ENCODE measurements at places on chromosomes 2 and 18. TPM values are rescaled to one million over a fixed set of nuclear protein-coding genes. Genes with fewer than 3 reads are reported as not detected.

The CYP27A1 gene
- 0.24 TPM for total RNA-seq

The CD8B2 gene
- 0.10 TPM for total RNA-seq

The CTAGE1 gene
- total RNA-seq: not detected

DNA sequence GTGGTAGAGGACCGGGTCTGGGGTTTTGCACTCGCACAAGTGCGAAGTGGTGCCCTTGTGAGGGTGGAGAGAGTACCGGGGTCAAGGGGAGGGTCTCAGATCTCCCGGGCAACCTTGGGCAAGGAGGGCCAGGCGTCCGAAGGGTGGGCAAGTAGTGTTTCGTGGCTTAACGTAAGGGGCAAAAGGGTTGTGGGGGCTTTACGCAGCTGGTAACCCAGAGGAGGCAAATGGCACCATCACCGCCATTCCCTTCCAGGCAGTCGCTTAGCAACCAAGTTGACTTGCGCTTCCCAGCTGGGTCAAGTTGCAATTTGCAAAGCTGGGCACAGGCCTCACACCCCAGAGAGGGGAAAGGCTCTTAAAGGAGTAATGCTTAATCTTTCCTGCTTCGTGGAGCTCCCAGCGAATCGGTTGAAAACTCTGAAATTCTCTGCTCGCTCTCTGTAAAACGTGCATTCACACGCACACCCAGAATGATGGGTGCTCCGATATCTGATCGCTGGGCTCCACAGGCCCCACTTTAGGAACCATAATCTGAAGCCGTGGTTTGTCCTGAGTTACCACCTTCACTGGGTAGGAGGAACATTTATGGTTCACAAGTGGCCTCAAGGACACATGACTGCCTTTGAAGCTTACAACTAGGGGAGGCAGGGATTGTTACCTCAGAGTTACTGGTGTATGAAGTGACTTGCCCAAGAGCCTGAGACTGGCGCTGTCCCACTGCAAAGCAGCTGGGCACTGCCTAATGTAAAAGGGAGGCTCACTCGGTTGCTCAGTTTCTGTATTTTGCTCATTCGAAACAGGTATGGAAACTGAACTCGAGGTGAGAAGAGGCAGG lies 127.9 kb downstream of the UXS1 start:
- no peak for DNase-seq

GRCh38 chr2:12623051-12623450 lies 93.7 kb upstream of the TRIB2 start:
- no peak for DNase-seq

GRCh38 chr2:199456383-199457146 lies 1.2 kb downstream of the SATB2 start:
- no peak for DNase-seq

- DNase-seq: peak; percentile 35
These were observed 15.5 kb upstream of the SIX2 start for GRCh38 chr2:45024600-45025291.

GRCh38 chr2:135149251-135149650 lies 97.2 kb downstream of the RAB3GAP1 start:
- no peak for DNase-seq

The DNAJC5G gene
- not detected for total RNA-seq

DNA sequence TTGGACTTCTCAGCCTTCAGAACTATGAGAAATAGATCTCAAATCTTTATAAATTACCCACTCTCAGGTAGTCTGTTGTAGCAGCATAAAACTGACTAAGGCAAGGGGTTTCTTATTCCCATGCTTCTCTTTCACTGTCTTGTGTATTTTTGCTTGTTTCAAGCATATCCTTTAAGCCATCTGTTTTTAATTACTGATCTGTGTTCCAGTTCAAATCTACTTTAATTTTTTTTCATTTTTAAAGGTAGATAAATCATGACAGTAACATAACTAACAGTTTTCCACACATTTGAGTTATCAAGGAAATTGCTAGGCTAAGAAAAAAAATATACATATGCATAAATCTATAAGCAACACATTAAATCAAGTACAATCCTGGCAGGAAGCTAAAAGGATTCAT lies 317.9 kb upstream of the TNP1 start:
- DNase-seq: no peak

The ARHGAP15 gene
- 80.6 TPM for total RNA-seq

- DNase-seq: no peak
These were observed 42.4 kb downstream of the FAM168B start for GRCh38 chr2:131050896-131051295.

DNA sequence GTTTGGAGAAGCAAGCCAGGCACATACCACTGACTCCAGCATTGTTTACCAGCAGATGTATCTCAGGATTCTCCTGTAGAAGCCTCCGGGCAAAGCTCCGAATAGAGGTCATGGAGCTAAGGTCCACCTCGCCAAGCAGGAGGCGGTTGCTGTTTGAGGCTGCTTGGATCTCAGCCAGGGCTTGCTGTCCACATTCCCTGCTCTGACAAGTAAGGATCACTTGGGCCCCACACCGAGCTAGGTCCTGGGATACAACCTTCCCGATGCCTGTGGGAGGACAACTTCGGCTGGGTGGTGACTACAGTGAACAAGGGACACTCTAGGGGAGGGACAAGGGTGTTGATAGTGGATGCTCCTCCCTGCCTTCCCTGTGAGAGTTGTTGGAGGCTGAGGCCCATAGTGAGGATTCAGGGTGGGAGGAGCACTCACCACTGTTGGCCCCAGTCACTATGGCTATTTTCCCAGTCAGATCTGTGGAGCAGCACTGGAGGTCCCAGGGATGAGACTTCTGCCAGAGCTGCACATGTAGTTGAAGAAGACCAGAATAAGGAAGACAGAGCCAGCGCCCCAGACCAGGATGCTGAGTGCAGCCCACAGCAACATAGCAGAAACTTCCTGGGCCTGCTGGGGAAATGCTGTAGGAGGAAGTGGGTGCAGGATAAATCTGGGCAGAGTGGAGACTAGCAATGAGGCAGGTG lies 8.3 kb downstream of the C2orf81 start:
- no peak for DNase-seq

DNA sequence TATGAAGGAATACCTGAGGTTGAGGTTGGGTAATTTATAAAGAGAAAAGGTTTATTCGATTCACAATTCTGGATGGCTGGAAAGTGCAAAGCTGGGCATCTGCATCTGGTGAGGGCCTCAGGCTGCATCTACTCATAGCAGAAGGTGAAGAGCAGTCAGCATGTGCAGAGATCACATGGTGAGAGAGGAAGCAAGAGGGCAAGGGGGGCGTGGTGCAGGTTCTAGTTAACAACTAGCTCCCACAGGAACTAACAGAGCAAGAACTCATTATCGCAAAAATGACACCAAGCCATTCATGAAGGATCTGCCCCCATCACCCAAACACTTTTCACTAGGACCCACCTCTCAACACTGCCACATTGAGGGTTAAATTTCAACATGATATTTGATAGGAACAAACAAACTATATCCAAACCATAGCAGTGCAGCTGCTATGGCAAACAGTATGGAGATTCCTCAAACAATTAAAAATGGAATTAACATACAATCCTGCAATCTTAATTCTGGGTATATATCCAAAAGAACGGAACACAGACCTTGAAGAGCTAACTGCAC lies 72.8 kb upstream of the LDLRAD4 start:
- DNase-seq: no peak

- DNase-seq: no peak
These were observed 56.5 kb downstream of the TTC39C start for GRCh38 chr18:24071029-24071428.

The RAX gene
- not detected for total RNA-seq

DNA sequence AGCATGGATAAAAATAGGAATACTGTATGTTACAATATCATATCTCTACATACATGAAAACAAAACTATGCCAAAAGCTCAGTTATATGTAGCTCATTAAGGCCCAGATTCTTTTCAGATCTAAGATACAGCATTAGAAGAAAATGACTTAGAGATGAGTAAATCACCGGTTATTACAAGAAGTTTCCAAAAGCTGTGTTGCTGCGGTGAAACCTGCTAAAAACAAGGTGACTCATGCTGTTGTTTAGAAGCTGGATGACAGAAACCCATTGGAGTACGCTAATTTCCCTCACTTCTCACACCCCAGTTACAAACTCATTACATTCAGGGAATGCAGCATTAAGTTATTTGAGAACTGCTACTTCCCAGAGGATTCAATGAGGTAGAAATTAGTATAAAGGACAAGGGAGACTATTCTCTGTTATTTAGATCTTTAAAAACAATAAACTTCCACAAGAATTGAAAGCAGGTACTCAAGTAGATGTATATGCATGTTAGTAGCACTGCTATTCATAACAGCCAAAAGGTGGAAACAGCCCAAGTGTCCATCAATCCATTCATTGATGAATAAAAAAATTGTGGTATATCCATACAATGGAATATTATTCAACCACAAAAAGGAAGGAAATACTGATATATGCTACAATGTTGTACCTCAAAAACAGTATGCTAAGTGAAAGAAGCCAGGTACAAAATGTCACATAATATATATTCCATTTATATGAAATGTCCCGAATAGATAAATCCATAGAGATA lies 32.6 kb downstream of the RBKS start:
- no peak for DNase-seq

DNA sequence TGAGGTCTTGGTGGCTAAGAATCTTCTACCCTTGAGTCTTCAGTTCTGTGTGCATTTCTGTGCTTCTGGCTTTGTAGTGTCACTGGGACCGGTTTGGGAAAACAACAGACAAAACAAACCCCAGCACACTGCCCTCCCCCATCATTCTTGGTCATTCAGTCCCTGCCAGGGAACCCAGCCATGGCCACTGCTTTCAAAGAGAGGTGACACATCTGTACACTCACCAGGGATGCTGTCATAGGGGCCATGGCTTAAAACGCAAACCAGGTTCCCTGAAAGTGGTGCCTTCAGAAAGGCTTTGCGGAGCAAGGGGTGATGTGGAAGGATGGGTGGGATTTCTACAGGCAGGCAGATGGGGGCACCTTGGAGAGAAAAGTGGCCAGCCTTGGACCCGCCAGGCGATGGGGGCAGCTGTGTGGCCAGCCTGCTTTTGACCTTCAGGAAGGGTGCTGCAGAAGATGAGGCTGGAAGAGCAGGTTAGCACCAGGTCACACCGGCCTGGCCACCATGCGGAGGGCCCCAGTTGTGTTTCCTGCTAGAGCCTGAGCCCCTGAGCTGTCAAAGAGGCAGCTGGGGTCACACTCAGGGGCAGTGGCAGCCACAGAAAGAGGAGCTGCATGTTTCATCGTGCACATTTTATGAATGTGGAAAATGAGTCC lies 101.3 kb downstream of the INHBB start:
- DNase-seq: peak; percentile 49

- DNase-seq: no peak
These were observed 47.7 kb upstream of the SELENOI start for GRCh38 chr2:26298286-26298637.

- DNase-seq: no peak
These were observed 256.4 kb downstream of the SP3 start for GRCh38 chr2:173708806-173709205.

GRCh38 chr2:234318361-234318760 lies 178.5 kb downstream of the ARL4C start:
- DNase-seq: no peak

DNA sequence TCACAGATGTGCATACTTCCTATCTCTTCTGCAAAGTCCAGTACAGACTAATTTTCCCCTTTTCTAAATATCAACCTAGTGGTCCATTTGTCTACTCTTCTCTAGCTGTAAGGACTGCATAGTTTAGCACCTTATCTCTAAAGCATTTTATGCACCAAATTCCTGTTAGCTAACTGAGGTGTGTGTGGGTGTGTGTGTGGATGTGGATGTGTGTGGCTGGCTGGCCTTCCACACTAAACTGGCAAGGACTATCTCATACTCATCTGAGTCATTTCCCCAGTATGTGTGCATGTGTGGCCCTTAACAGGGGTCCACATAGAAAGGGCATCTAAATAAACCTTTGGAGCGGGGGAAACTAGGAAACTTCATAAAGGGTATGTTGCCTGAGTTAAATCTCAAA lies 139.6 kb downstream of the TTC32 start:
- no peak for DNase-seq

The UBE2F gene
- 78.0 TPM for total RNA-seq

GRCh38 chr2:54429811-54430551 lies 26.1 kb upstream of the SPTBN1 start:
- DNase-seq: no peak

- DNase-seq: peak; percentile 91
These were observed 491 bp downstream of the L3MBTL4 start for GRCh38 chr18:6414118-6414722.

DNA sequence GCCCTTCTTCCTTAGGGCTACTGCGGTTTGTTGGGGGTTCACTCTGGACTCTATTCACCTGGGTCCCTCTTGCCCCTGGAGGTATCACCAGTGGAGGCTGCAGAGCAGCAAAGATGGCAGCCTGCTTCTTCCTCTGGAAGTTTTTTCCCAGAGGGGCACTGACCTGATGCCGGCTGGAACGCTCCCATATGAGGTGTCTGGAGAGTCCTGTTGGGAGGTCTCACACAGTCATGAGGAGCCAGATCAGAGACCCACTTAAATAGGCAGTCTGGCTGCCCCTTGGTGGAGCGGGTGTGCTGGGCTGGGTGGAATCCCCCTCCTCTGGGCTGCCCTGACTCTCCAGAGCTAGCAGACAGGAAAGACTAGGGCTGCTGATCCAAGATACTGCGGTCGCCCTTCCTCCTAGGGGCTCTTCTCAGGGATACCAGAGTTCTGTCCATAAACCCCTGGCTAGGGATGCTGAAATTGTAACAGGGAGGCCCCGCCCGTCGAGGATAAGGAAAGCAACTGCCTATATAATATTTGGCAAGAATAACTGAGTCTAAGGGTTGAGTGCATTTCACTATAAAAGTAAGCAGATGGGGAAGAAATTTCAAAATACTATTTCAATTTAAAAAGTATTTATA lies 140.7 kb downstream of the NOL4 start:
- no peak for DNase-seq

The MROH2A gene
- not detected for total RNA-seq

DNA sequence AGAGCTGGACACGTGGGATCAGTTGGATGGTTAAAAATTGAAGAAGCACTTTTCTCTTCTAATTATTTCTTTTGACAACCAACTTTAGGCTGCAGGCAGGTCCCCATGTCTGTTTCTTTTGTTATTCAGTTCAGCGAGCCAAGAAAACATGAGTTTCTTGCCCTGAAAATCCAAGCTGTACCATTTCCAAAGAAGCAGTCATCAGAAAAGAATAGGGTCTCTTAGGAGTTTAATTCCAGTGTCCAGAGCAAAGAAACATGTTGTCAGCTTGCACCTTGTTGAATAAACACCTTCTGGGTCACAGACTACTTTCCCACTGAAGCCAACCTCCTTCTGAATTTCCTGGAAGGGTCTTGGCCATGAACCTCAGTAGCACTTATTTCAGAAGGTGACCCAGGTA lies 170.5 kb upstream of the COPS8 start:
- DNase-seq: no peak

- DNase-seq: no peak
These were observed 104.5 kb upstream of the UGP2 start for GRCh38 chr2:63737081-63737751.

DNA sequence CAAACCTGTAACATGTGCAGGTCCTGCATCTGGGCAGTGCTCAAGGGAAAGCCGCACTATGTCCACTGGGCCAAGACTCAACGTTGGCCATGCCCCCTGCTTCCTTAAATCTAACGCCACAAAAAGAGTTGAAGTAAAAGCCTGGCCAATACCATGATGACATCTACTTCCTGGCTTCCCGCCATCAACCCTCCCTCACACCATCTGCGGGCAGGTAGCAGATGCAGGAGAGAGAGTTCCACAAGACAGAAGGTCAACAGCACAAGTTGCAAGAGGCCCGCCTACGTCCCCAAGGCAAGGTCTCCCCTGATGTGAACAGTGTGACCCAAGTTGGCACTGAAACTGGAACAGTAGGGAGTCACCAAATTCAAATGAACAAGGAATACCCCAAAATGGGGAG lies 48.4 kb downstream of the ABCG8 start:
- DNase-seq: no peak

Data from natural killer cell treated with Interleukin-12 subunit alpha and Interleukin-12 subunit beta and Interleukin-15 and Interleukin-18, amount 100 ng/mL, for 72 hours (primary cell).